ENCODE measurements at places on chromosomes 2 and 18.
A peak's percentile ranks its signal among the peaks of the same experiment; 100 is the strongest.

GRCh38 chr2:197500503-197501131, 438 bp downstream of the HSPE1 start:
- DNase-seq = peak; percentile 23

DNA sequence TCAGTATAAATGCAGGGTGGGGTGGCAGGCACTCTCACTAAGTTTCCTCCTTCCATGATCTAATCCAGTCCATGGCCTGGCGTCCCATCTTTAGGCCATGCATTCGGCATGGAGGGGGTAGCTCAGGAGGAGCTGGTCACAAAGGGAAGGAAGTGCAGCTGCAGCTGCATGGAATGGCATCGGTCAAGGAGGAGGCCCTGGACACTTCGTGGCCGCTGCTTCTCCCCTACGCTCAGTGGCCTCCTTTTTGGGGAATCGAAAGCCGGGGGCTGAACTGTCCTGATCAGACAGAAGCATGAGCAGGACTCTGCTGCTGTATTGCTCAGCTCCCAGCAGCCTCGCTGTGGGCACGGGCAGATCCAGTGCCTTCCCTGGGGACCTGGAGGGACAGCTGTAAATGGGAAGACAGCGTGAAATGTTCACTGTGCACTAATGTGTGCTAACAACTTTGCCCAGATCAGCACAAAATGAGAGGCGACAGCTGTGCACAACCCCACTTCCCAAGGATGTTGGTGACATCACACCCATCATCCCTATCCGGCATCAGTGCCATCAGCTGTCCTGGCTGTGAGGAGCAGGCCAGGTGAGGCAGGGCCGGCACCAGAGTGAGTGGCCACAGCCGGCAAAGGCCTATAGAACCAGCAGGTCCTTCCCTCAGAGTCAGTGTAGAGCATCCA, 520.1 kb upstream of the RAB6C start:
- no peak for DNase-seq

GRCh38 chr2:70795164-70795995, 4.9 kb upstream of the FIGLA start:
- no peak for DNase-seq

DNA sequence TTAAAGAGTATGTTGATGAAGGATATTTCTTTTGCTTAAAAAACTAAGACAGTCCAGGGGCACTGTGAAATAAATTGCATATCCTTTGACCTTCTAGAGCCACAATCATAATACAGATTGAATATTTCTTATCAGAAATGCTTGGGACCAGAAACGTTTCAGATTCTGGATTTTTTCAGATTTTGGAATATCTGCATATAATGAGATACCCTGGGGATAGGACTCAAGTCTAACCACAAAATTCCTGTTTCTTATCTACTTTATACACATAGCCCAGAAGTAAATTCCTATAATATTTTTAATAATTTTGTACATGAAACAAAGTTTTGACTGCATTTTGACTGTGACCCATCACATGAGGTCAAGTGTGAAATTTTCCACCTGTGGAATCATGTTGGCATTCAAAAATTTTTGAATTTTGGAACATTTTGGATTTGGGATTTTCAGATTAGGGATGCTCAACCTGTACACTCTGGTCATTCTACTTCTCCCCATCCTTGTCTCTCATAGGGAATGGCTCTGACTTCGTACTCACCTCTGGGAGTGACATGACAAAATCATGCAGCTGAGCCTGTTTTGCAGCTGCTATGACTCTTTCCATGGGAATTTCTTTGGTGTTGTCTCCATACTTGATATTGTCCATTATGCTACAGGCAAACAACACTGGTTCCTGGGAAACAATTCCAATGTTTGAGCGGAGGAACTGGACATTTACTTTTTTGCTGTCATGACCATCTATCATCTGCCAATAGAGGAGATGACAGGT, 25.7 kb downstream of the G6PC2 start:
- no peak for DNase-seq

- DNase-seq = no peak
Observed at GRCh38 chr2:112182581-112183034, 44.4 kb downstream of the FBLN7 start.

DNA sequence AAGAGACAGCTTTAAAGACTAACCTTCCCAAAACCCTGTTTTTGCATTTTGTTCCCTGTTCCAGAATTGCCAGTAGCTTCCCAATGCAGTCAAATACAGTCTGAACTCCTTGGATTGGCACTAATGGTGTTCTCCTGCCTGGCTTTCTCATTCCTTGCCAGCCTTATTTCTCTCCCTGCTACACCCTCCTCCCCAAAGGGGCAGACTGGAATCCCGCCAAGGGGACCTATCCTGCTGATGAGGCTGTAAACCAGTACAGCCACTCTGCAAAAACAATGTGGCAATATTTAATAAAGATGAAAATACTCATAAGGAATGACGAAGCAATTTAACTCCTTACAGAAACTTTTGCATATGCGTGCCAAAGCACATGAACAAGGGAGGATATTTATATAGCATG, 4.5 kb upstream of the SLC4A5 start:
- DNase-seq = no peak

DNA sequence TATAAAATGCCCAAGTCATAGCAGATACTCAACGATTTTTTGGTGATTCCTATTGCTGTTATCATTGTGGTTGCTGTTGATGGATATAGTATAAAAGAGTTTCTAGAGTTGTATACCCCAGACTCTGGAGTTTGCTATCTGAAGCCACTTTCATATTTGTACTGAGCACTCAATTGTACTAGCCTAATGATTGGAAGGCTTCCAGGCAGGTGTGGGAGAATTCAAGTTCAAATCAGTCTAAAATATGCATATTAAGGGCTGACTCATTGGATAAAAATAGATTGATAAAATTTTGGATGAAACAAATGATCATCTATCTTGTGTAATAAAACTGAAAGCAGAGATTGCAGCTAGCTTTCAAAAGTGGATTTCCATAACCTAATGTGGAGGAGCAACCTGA, 122.9 kb downstream of the NEB start:
- DNase-seq = no peak

- no peak for DNase-seq
Observed at GRCh38 chr2:86631846-86632485, 8.3 kb upstream of the RNF103 start.

DNA sequence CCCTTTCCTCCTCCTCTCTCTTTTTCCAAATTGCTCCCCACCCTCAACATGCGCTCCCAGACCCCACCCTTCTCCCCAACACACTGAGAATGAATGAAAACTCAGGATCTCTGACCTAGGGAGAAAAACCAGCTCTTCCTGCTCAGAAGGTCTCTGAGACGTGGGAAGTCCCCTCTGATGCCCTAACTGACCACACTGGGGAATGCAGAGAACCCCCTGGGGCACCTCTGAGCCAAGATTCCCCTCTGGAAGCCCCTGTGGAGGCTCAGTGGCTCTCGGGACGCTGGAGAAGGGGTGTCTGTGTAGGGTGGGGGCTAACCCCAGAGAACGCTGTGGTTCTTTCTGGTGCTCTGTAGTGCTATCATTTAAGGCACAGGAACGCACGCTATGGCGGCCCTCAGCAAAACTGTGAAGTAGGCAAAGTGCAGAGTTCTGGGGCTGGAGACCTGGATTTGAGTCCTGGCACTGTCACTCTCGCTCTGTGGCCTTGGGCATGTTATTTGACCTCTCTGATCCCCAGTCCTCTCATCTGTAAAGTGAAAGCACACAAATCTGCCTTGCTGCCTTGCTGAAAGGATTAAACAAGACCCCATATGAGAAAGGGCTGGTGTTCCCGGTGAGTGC, 17.1 kb downstream of the ATOH8 start:
- DNase-seq = no peak

DNA sequence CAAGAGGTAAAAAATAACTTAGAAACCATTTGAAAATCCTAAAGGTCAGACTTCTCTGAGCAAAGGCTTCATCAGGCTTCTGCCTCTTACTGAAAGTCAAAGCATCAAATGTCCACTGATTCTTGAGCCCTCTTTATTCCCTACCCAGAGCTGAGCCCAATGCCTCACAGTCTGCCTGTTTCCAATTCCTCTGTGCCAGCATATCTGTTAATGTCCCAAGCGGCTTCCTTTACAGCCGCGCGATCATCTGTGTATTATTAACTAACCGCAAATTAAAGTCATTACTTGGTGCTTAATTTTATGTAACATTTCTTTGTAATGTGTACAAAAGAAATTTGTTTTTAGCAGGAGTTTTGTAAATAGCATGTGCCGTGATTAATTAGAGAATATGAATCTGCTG, 418.8 kb upstream of the HNRNPA3 start:
- no peak for DNase-seq

GRCh38 chr2:181891966-181892798, 652 bp downstream of the ITPRID2 start:
- peak; percentile 63 for DNase-seq

GRCh38 chr2:42086500-42086953, 38.7 kb downstream of the PKDCC start:
- DNase-seq = peak; percentile 72

- DNase-seq = no peak
Observed at GRCh38 chr18:6564950-6565814, 150.5 kb upstream of the L3MBTL4 start.

DNA sequence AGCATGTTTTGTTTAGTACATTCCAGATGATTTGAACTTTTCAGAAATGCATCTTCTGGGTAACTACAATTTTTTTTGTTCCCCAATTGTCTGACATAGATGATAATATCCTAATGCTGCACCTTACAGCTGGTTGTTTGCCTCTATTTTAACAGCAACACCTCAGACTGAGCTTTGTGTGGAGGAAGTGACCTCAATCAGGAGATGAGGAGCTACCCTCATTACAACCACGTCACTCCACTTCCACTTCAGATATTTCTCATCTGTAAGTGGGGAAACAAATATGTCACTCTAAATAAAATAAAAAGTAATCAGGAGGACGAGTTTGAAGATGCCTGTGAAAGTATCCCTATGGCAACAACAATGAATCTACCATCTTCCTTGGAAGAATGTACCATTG, 12.1 kb upstream of the SRSF7 start:
- DNase-seq = peak; percentile 47

DNA sequence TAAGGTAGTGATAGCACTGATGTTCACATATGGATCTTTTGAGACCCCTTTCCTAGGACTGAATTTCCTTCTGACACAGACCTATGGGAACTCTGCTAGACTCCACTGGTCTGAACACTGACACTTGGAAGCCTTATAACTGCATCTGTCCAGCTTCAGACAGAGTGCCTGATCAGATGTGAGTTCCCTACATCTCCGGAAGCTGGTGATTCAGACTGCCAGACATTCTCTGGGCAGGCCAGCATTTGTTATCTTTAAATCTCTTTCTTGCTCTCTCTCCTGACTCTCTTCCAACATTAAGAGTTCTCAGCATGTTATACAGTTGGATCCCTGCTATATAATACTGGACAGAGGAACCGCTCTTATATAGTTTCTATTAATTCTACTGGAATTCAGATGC, 408.5 kb downstream of the ZEB2 start:
- DNase-seq = no peak

DNA sequence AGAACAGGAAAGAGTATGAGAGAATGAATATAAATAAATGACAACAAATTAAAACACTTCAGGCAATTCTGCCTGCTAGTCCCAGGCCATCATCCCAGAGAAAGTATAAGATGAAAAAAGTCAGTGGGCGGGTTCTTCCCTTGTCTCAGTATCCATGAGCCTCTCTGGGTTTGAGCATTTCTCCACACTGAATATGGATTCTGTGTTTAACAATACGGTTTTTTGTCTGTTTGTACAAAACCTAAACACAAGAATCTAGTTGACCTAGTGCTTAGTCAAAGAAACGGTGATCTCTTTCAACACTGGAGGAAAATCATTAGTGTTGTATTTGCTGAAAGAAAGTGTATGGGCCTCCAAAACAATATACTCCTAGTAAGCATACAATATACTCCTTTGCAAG, 10.0 kb downstream of the SUCLG1 start:
- DNase-seq = no peak

DNA sequence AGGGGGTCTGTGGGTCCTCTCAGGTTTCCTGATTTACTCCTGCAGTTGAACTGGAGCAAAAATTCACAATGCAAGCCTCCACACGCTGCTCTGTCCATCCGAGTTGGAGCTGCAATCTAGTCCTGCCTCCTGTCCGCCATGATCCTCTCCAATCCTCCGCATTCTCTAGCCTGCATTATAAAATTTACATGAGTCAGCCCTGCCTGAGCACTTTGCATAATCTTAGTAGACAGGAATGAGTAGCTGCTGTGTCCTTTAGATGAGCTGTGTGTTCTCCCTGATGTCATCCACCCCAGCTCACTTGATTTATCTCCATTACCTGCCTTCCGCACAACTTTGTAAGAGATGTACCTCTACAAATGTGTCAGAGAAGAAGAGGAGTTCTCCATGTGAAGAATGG, 355.6 kb downstream of the STK39 start:
- no peak for DNase-seq

DNA sequence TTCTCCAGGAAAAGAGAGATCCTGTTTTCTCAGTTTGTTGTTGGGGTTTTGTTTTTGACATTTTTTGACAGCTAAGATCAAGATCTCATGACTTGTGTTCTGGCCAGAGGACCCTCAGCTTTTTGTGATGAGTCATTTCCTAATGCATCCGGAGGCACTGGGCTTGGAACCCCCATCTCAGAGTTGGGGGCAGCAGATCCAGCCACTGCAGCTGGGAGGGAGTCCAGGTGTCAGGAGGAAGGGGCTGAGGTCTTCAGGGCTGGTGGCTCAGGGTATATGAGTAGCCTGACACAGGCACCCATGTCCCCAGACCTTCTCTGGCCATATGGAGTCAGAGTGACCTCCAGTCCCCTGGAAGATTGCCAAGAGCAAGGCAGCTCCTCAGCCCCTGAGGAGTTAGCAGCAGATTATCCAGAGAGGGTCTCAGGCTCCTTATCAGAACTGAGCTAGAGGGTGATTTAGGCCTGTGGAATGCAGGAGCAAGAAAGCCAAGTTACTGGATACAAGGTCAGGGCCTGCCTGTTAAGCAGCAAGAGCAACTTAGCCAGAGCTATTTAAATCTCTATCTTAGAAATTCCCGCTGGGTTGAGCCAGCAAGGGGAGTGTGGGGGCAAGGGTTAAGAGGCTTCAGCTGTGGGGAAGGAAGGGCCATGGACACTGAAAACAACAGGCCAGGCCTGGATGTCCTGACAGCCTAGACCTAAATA, 62.4 kb downstream of the TANC1 start:
- no peak for DNase-seq

DNA sequence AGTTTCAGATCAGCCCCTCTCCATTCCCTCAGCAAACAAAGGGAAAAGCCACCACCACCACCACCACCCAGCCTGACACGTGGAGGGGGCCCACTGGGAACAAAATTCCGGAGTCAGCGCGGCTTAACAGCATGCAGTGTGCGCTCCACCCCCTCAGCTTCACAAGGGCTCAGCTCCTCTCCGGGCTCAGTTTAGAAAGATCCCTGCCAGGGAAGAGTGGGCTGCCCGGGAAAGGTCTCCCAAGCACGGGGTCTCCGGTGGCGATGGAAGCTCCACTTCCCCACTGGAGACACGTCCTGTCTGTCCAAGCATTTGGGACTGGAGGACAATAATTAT, 55.7 kb downstream of the SNORC start:
- no peak for DNase-seq

- no peak for DNase-seq
Observed at GRCh38 chr18:6557057-6557769, 142.5 kb upstream of the L3MBTL4 start.

- no peak for DNase-seq
Observed at GRCh38 chr2:219829667-219830352, 202.4 kb downstream of the SLC4A3 start.

- no peak for DNase-seq
Observed at GRCh38 chr2:137969418-137969765, 5.1 kb downstream of the HNMT start.

GRCh38 chr2:110848519-110849030, 116.2 kb downstream of the ACOXL start:
- no peak for DNase-seq

All from GM13977 (cell line).